ENCODE measurements at places on chromosomes 4 and X.

- DNase-seq: no peak
These were observed 203.8 kb upstream of the PITX2 start for GRCh38 chr4:110826656-110827055.

DNA sequence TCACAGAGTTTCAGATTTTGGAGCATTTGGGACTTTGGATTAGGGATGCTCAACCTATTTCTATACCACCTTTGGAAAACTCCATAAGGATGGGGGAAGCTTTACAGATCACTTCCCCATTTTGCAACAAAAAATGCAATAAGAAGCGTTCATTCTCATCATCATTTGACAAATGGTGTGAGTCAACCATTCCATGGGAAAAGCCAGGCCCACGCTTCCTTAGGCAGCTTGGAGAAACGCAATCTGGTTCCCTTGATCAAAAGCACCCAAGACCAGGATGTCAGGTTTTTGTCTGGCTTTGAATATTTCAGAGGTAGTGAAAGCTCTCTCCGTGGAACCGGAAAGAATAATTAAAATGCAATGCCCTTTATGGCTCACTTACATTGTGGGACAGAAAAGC is 79.3 kb upstream of the C4orf50 start:
- no peak for DNase-seq

GRCh38 chrX:85836868-85837267 is 210.5 kb downstream of the CHM start:
- DNase-seq: no peak

DNA sequence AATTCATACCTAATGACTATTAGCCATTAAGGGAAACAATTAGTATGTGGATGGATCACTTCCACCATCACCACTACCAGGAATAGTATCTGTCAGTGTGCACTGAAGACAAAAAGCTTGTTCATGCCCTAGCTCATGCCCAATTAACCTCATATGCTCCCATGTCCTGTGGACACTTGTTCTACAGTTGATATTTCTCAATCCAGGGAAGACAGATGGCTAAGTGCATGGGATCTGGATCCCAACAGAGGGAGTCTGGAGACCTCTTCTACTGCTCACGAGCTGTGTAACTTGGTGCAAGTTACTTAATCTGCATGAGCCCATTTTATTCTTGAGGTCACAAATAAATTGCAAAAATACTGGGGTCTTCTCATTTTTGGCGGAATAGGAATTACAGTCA is 23.7 kb downstream of the AMOT start:
- DNase-seq: no peak
